ENCODE measurements at places on chromosomes 5 and 9.

DNA sequence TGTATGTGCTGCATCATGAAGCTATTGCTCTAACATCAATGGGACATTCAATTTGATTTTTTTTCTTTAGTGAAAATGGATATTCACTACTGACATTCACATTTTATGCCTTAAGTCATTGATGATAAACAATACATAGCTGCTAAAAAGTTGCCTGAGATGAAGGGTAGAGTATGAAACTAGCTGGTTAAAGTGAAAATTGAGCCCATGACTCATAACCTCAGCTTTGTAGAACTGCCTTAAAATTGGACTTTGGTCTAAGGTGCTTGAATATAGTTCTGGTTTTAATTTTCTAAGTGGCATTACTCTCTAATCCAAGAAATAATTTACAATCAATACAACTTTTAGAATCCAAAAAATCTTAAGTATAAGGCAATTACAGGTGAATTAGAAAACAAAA lies 740.4 kb upstream of the RIOK2 start:
- DNase-seq = no peak

- DNase-seq = no peak
These were observed 236.6 kb downstream of the PJA2 start for GRCh38 chr5:109173036-109173794.

DNA sequence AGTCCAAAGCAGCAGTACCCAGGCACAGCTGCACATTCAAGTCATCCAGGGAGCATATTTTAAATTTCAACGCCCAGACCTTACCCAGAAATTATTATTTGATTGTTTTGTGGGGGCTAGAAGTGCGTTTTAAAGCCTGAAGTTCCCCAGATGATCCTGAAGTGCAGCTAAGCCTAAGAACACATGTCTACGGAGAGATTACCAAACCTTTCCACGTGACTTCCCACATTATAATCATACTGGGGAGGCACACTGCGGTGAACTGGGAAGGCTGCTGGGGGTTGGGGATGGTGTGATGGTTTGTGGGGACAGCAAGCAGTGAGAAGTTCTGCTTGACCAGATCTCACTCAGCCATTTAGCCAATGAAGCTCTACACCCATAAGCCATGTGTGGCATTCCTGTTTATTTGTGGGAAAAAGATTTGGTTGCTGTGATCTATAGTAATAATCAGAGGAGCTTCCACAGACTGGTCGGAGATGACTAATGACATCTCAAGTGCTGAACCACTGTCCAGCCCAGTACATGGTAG lies 93.4 kb upstream of the CDH6 start:
- no peak for DNase-seq

DNA sequence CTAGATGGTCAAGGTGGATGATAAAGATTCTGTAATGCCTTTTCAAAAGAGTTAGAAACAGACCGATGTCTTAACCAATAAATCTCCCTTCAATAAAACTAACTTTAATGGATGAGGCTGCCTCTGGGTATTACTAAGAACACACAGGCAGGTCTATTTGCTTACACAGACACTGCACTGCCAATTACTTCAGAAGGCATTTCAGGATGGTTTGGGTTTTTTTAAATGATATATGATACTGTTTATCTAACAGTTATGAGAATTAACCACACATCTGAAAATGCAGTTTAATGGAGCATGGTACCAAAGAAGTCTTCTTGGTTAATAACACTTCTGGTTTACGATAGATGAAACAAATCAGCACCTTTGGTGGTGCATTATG lies 367.9 kb upstream of the GRAMD2B start:
- DNase-seq = no peak

DNA sequence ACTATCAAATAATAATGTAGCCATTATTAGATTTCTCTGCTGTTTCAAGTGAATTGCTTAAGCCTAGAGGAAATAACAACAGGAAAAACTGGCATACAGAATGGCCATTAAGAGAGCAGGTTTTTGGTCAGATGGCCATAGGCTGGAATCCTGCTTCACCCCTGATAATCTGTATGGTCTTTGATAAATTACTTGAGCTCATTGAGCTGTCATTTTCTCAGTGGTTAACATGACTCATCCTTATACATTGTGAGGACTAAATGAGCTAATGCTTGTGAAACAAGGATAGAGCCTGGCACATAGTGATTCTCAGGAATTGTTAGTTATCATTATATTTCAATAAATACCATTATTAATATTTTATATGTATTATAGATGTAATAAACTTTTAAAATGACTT lies 516.5 kb downstream of the KIF4B start:
- no peak for DNase-seq

DNA sequence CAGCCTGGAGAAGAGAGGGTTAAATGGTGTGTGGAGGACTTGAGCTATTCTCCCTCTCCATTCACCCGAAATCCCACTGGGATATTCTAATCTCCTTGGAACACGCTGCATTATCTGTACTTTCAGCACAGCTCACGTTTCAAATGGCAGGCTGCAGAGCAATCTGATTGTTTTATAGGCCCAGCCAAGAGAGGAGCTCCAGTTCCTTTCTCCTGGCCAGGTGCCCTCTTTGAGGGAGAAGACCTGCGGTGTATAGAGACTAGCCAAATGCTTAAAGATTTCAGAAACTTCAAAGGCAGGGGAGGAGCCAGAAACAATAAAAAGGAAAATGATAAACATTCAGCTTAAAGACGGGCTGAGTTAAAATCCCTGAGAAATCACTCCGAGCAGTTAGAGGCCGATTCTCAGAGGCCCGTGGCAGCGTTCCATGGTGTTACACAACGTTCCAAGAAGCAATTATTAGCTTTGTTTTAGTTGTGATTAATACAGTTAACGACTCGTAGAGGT lies 564.0 kb upstream of the KLF4 start:
- DNase-seq = peak; percentile 90

GRCh38 chr5:39661026-39661779 lies 236.4 kb upstream of the DAB2 start:
- no peak for DNase-seq

DNA sequence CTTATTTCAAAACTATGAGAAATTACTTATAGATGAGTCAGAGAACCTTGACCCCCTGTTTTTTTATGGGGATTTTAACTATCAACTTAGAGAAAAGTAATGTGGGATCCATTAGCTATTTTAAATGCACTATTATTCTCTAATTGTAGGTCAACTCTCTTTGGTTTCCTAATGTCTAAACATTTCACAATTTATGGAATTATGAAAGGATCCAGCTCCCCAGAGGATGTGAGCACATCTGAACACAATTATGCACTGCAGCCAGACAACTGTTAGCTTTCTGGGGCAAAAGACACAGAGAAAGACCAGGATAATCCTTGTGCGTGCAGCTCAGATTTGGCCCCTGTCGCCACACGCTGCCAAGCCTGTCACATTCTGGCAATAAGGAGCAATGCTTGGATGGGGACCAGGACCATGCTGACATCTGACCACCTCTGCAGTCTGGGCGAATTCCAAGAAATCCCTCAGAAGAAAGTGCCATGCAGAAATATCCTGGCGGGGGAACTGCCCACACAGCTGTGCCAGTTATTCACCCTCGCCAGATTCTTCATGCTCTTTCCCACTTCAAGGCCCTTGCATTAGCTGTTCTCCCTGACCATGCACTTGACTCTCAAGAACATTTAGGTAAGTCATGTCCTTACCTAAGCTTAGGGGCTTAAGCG lies 22.2 kb upstream of the CMBL start:
- DNase-seq = peak; percentile 87

DNA sequence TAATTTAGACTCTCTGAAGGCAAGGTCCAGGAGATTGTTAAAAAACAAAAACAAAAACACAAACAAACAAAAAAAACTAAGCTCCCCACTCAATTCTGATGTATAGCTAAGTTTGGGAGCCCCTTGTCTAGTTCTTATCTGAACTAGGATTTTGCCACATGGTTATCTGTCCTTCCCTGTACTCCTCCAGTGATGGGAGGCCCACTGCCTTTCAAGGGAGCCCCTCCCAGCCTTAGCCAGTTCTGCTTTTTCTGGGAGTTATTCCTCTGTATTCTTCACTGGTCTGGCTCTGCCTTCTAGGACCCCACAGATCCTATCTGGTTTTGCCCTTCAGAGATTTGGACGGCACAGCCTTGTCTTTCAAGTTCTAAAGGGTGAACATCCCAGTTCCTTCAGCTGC lies 2.1 kb upstream of the ALDH1B1 start:
- no peak for DNase-seq

- DNase-seq = no peak
These were observed 532.2 kb upstream of the TUSC1 start for GRCh38 chr9:26210338-26210851.

DNA sequence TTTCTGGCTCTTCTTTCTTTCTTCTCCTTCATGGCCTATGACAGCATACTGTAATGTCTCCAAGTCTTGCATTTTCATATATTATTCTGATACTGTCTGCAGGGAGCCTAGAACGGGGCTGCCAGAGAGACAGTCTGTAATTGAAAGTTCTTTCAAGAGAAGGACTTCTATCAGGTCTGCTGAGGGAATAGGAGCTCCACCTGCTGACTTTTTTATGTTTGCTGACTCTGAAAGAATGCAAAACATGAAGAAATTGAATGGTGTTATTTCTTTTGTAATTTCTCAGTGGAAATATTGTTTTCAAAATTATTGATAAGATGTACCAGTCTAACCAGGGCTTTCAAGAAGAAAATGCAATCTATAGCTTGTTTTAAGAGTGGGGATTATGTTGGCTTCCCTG lies 121.9 kb upstream of the RFX3 start:
- DNase-seq = no peak

GRCh38 chr5:155402927-155403640 lies 389.5 kb downstream of the KIF4B start:
- no peak for DNase-seq

DNA sequence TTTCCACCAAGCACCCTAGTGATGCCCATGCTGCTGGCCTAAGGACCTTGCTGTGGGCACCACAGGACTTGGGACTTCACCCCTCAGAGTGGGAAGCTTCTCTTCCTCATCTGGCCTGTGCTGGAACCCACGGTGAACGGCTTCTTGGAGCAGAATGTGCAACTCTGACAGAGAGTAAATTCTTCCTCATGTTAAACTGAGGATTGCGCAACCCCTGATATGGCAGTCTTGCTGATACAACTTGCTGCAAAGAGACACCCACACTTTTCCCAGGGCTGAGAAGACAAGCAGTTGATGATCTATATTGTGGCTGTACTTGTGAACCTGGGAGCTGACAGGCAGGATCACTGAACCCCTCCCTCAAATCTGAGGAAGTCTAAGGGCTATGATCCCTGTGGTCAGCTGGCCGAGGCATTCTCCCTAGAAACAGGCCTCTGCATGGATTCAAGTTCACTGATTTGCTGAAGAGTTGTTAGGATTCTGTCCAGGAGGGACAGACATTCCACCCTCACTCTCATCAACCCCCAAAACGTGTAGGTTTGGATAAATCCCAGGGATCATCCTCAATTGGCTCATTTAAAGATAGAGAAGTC lies 307.2 kb downstream of the MTRR start:
- DNase-seq = no peak

DNA sequence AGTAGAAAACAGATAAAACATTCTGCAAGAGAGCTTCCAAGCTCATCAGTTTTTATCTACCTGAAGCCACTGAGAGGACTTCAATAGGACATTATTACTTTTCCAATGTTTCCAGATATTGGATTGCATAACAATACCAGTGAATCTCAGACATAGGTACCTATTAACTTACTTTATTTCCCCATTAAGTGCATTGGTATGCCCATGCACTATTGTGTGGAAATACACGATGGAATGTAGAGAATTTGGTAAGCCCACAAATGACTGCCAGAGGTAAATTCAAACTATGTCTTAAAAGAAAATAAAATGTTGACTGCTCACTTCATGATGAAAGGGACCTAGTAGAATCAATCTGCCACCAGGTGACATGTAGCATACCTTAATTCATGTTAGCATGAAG lies 48.1 kb upstream of the PRR16 start:
- no peak for DNase-seq

DNA sequence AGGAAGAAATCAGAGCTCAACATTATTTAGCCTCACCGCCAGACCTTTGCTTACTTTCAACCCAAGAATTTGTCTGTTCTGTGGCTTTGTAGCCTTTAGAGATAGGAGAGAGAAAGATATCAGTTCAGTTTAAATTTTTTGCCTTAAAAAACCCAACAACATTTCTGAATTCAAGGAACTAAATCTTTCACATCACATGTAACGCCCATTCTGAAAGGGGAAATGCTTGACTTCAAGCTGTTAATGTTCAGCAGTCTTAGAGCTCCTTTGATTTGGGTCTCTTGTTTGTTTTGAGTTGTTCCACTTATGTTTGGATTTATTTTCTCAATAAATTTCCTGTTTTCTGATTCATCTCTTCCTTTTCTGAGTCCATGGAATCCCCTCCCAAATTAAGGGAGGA lies 294.5 kb downstream of the ARHGAP26 start:
- DNase-seq = no peak

GRCh38 chr5:172634106-172634899 lies 6.8 kb upstream of the NEURL1B start:
- no peak for DNase-seq

DNA sequence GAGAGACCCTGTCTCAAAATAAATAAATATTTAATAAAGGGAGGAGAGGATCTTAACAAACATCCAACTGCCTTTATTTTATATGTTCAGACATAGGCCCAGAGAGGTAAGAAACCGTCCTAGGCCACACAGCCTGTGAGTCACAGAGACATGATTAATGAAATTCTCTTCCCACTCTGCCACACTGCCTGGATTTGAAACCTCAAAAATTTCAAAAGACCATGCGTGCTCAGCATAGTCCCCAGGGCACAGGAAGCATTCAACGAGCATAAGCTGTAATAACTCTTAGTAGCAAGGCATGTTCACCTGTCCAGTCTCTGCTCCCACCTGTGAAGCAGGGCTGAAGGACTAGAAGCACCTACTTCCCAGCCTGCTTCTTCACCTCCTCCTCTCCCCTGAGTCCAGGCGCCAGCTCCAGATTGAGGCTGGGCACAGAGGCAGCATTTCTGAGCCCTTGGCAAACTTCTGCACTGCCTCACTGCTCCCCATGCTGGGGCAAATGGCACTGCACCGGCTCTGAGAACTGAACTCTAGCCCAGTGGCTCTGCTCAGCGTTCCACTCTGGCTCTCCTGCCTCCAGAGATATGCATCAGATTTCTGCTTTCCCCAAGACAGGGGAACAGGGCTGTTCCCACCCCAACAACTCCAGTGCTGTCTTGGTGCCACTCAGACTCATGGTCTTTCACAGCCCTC lies 1.1 kb downstream of the FAT2 start:
- DNase-seq = no peak

DNA sequence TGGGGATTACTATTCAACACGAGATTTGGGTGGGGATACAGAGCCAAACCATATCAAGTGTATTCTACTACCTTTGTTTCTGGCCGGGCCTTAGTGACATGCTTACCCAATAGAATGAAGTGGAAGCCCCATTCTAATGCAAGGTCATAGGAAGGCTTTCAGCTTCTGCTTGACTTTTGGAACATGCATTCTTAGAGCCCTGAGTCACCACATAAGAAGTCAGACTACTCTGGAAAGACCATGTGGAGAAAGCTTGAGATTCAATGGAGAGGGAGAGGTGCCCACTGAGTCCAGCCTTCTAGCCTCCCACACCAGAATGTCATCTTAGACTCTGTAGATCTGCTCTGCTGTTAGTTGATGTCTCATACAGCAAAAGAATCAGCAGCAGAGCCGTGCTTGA lies 155.7 kb upstream of the FBN2 start:
- no peak for DNase-seq
